ENCODE measurements at places on chromosomes 6 and 20.
A peak's percentile ranks its signal among the peaks of the same experiment; 100 is the strongest.

- DNase-seq = no peak
These were observed 115.7 kb downstream of the PHACTR1 start for GRCh38 chr6:12832226-12832735.

DNA sequence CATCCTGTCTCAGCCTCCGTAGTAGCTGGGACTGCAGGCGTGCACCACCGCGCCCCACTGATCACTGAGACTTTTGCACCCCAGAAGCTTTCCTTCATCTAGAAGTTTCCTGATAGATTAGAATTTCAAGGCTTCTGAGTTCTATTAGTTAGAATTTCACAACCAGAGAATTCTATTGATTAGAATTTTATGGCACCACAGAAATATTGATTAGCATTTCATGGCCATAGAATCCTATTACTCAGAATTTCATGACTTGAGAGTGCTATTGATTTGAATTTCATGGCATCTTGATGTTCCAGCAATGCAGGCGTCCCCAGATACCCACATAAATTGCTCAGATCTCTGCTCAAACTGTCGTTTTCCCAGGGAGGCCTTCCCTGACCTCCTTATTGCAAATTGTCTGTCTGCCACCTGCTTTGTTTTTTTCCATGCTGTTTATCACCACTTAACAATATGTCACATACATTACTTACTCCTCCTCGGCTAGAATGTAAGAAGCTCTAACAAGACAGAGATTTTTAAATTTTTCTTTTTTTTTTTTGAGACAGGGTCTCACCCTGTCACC lies 16.9 kb upstream of the CBFA2T2 start:
- DNase-seq = no peak

DNA sequence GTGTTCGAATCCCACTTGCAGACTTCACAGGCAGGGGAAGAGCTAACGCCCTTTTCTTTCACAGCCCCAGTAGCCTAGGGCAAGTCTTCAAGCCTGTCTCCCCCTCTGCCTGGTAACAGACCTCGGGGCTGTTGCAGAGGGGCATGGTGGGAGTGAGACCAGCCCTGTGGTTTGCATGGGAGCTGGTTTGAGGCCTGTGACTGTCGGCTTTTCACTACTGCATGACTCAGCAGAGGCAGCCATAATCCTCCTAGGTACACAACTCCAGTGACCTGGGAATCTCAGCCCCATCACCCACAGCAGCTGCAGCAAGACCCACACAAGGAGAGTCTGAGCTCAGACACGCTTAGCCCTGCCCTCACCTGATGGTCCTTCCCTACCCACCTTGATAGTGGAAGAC lies 55.3 kb upstream of the POPDC3 start:
- no peak for DNase-seq

DNA sequence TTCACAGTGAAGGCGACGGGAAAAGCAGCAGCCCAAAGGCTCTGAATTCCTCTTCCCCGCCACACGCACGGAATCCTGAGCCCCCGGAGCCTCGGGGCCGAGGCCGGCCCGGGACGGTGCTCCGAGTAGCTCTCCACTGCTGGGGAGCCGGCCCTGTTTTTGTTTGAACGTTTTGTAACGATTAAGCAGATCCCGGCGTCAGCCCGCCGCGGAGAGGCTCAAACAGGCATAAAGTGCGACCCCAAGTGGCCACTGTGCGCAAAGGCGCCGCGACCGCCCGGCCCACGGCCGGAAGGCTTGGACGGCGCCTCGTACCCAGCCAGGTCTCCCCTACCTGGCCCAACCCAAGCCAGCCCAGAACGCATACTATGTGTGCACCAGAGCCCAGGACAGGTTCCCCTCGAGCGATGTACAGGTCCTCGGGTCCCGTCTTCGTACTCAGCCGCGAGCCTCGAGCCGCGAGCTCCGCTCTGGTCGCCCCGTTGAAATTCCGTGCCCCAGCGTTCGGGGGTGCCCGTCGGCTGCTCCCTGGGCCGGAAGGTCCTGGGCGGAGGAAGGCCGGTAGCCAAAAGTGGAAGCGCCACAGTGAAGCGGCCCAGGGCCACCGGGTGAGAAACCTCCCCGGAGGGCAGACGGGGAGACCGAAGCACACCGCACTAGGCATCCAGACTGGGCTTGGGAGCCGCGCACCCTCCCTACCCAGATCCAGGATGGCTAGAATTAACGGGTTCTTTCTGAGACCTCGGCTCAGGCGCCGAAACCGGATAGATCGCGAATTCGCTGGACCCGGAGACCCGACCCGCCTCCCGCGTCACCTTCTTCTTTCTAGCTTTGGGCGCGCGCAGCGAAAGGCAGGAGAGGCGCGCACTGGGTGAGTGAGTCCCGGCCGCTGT lies 1.2 kb upstream of the MAFB start:
- DNase-seq = peak; percentile 34

- DNase-seq = no peak
These were observed 26.6 kb upstream of the ILRUN start for GRCh38 chr6:34723203-34723602.

DNA sequence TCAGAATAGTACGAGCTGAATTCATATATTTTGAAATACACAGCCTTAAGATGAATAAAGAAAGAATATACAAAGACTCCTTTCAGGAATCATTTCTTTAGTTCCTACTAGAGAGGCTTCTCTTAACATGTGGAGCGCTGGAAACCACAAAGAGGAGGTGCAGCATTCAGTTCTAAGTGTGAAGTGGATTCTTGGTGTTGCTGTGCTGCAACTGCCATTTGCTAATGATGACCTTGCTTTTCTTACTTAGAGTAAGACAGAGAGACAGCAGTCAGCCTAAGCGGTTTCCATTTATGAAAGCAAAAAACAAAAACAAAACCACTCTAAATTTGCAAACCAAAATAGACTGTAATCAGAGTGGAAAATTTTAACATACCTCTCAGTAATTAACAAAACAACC lies 629.0 kb downstream of the EPHA7 start:
- DNase-seq = no peak

DNA sequence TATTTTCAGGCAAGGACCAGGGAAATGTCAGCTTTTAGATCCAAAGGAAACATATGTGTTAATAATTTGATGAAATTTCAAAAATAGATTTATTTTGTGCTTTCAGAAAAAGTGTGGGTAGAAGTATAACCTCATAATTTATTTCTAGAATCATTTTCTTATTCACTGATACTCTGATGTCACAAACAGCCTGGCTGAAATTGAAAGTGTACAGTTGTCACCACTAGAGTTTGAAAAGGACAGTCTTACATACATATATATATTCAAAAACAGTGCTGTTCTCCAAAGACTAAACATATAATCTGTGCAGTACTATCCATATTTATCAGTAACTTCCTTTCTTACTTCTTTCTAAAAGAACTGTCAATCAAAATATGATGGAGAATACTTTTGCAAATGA lies 254.4 kb upstream of the KCNQ5 start:
- no peak for DNase-seq

GRCh38 chr20:19969507-19970255 lies 47.5 kb upstream of the NAA20 start:
- no peak for DNase-seq

DNA sequence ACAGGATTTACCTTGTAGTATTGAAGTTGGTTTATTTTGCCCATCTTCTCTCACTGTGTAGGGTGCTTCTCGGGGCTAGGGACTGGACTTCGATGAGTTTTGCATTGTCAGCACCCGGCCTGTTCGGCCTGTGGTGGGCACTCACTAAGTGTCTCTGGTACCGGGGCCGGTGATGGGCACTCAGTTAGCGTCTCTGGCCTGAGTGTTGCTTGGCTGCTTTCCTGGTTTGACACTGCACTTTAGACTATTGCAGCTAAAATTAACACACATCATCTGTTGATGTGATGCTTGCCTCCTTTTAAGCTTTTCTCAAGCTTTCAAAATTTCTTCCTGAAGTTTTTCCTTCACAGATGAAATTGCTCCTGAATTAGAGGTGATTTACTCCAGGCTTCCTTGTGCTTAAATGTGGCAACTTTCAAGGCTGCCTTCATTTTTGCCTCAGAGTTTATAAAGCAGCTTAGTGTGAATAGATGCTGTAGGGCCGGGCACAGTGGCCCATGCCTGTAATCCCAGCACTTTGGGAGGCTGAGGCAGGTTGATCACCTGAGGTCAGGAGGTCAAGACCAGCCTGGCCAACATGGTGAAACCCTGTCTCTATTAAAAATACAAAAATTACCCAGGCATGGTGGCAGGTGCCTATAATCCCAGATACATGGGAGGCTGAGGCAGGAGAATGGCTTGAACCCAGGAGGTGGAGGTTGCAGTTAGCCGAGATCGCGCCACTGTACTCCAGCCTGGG lies 41.7 kb upstream of the TULP4 start:
- no peak for DNase-seq

GRCh38 chr6:167948716-167949115 lies 48.8 kb upstream of the KIF25 start:
- no peak for DNase-seq

DNA sequence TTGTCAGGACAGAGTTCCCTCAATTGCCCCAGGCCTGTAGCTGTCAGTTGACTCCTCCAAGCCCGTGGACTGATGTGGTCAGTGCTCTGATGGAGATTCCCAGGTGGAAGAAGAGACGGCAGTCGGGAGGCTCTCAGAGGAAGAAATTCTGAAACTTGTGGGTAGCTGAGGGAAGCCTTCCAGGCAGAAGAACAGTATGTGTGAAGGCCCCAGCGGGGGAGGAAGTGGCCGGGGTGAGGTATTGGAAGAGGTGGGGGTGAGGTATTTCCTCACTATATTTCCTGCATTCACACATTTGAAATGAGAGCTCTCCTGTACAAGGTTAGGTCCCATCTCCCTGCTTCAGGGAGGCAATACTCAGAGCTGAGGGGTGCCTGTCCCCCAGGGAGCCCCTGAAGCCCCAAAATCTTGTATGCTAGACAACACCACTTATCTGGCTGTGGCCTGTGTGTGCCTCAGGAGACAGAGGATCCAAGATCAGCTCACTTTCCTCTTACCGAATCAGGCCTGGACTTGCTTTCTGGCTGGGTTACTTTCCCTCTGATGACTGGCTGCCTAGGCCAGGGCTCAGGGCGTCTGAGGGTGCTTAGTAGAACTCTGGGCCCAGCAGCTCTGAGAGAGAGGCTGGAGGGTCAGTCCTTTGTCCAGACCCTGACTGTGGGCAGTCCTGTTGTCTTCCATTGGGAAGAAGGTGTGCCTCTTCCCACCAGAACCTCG lies 49.3 kb upstream of the MYL9 start:
- DNase-seq = no peak

- DNase-seq = no peak
These were observed 109.3 kb downstream of the GPX5 start for GRCh38 chr6:28634761-28635546.

DNA sequence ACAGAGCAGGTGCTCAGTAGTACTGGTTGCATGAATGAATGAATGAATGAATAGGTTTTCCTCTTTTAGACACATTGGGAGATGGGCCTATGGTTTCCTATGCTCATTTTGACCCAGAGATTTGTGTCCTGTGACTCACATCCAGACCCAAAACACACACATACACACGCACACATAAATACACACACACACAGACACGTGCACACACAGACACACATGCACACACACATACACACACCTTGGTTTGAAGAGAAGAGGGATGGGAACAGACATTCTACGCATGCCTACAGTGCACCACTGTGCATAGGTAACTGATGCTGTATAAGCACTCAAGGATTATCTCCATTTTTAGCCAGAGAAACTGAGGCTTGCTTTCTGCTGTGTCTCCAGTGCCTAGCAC lies 4.1 kb downstream of the JPH2 start:
- no peak for DNase-seq

DNA sequence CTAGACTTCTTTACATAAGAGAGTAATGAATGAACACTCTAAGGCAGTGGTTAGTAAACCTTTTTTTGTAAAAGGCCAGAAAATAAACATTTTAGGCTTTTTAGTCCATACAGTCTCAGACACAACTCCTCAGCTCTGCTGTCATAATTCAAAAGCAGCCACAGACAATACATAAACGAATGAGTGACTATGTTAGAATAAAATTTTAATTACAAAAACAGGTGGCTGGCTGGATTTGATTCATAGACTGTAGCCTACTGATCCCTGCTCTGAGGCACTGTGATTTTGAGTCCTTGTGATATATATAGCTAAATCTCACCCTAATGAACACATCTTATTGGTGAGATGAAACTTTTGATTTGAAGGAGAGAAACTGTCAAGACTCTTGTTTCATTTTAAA lies 155.1 kb downstream of the AIG1 start:
- DNase-seq = no peak

GRCh38 chr20:34246126-34246626 lies 5.0 kb downstream of the ASIP start:
- DNase-seq = no peak

DNA sequence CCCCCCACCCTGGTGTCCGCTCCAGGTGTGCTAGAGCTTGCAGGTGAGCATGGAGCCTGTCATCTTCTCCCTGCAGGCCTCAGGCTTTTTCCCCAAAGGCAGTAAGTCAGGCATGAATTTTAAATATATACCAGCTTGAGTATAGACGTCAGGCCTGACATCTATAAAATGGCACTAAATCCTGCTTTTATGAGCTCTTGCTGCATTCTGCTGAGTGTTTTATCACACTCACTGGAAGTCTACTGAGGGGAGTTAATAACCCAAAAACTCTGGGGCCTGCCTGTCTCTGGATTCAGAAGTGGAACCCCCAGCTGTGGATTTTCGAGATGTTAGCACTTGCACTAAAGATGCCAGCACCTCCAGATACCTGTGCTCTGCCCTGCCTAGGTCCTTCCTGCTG lies 133.4 kb upstream of the TOP1 start:
- no peak for DNase-seq

DNA sequence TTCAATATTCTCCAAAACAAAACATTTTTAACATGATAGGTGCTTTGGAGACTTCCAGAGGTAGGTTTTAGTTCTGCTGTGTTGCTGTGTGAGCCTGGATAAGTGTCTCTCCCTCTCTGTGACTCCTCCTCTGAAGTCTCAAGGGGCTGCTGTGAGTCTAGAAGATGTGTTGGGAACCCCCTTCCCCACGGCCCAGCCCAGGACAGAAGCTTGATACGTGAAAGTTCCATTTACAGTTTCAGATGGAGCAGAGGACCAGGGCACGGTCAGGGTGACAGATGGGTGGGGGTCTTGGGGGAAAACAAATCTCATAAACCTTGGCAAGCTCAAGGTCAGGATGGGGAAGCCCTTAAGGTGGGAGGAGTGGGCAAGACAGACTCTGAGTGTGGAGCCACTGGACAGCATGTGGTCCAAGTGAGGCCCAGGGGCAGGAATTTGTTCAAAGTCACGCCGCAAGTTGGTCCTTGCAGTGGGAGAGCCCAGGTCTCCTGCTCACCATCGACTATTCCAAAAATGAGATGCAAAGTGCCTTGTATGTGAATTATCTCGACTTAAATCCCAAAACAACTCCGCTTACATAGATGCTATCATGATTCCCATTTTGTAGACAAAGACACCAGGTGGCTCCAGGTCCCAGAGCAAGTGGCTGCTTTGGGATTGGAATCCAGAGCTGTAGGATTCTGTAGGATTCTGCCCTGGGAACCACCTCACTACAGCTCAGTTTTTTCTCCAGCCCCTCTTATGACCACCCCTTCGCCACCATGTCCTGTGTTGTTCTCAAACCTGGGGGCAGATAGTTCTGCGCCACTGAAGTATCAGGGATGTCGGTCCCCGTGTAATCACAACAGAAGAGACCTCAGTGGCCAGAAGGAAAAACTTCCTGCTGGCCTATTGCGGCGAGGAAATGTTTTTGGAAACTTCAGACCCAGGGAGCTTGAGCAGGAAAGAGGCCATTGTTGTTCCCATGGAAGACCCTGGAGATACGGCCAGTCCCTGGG lies 1.9 kb downstream of the TGM2 start:
- DNase-seq = no peak

GRCh38 chr6:139680819-139681218 lies 306.4 kb upstream of the CITED2 start:
- DNase-seq = no peak
